ENCODE measurements at places on chromosomes 3 and 15.

DNA sequence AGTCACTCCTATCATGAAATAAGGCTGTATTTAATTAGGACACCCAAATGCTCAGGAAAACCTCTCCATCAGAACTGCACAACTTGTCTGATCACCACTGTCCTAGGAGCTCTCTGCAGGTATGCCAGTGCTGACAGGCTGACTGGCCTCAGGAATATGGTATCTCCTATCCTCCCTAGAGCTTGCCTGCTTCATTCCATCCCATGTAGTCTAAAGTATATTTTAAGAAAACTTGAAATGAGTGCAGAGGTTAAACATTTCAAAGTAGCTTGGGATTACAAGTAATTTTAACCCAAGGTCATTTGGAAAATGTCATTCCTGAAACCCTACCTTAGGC is 23.7 kb downstream of the FILIP1L start:
- DNase-seq: no peak

- no peak for DNase-seq
Measured at GRCh38 chr15:64623347-64623996, 151.9 kb downstream of the RBPMS2 start.

- no peak for DNase-seq
Measured at GRCh38 chr3:57818772-57819171, 62.7 kb downstream of the SLMAP start.

- DNase-seq: no peak
Measured at GRCh38 chr15:60299452-60300047, 98.2 kb downstream of the ANXA2 start.

- DNase-seq: no peak
Measured at GRCh38 chr3:104646196-104646595, 720.5 kb upstream of the ALCAM start.

DNA sequence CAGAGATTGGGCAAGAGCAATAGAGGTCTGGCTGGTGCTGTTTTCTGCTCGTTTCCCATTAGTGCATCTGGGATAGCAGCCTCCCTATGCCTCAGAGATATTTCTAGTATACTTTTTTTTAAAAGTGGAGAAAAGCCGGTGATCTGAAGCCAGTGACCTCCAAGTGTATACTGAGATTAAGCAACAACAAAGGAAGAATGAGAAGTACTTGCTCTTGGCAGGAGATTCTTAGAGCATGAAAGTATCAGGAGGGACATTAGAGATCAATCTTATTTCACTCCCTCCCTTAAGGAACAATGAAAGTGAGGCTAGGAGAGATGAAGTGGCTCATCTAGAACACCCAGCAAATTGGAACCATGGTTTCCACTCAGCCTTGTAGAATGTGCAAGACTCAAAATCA is 423.3 kb downstream of the SOX2 start:
- DNase-seq: no peak

GRCh38 chr3:147424581-147425387 is 15.6 kb downstream of the ZIC1 start:
- DNase-seq: no peak

DNA sequence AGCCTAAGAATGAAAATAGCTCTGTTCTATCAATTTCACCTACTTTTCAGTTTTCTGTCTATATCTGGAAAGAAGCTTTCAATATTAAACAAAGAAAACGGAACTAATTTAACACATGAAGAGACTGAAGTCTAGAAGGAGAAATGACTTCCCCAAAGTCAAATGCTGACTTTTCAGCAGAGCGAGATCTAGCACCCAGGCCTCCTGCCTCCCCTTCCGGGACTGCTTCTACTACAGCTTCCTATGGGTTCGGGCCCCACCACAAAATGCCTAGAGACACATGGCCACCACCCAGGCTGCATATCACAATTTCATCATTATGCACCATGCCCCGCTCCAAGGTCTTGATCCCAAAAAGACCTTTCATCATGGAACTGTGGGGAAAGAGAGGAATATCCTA is 104.5 kb downstream of the SST start:
- DNase-seq: no peak

- no peak for DNase-seq
Measured at GRCh38 chr3:156366559-156366958, 188.4 kb downstream of the SSR3 start.

- no peak for DNase-seq
Measured at GRCh38 chr3:48367201-48367600, 4.8 kb upstream of the FBXW12 start.

GRCh38 chr15:89899295-89899945 is 5.6 kb upstream of the AP3S2 start:
- DNase-seq: no peak

DNA sequence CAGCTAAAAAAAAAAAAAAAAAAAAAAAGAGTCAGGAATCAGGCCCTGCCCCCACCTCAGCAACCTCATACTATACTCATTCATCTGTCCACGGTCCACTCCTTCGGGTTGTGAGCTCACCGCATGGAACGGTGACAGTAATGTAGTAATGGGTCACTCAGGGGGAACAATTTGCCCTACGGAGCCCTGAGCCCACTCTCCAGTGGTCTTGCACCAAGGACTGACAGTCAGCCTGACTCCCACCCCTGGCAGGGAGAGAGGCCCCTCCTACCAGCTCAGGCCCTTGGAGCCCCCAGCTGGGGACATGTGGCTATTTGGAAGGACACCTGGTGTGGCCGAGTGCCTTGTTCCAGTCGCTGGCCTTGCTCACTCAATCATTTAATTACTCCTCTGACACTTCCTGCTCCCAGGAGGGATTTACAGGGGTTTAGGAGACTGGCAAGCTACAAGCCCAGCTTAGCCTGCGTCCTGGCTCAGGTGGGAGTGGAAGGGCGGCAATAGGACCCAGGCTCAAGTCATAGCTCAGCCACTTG is 19.9 kb upstream of the CACNA2D2 start:
- DNase-seq: no peak

DNA sequence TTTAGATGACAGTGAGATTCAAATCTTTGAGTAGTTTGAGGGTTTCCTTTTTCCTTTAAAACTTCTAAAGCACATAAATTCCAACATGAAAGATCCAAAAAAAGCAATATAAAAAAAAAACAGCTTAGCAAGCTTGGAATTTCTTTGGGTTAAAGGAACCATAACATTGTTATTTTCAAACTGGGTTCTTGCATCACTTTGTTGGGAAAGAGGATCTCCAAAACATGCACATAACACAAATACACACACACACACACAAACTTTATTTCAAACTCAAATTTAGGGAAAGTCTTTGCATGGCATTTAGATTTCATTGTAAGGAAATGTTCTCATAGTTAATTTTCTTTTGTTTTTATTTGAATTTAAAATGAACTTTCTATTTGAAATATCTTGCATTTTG is 79.2 kb upstream of the COL8A1 start:
- no peak for DNase-seq

DNA sequence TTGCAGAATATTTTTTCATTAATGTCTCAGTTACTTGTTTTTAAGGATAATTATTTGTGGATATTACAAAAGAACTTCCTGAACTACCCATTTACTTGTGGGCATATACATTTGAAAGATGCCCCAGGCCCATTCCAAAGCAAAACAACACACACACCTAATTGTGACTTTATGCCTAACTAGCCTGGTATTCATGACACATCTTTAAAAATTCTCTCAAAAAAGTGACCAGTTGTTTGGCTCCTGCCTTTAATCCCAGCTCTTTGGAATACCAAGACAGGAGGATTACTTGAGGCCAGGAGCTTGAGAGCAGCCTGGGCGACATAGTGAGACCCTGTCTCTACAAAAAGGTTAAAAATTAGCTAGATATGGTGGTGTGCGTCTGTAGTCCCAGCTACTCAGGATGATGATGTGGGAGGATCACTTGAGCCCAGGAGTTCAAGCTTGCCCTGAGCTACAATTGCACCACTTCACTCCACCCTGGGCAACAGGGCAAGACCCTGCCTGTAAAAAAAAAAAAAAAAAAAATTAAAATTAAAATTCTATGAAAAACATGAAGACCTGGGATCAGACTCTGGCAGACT is 51.7 kb upstream of the SLC4A7 start:
- no peak for DNase-seq

GRCh38 chr15:47514200-47514652 is 203.1 kb upstream of the SEMA6D start:
- no peak for DNase-seq

- DNase-seq: no peak
Measured at GRCh38 chr3:167876620-167877281, 141.2 kb downstream of the SERPINI1 start.

DNA sequence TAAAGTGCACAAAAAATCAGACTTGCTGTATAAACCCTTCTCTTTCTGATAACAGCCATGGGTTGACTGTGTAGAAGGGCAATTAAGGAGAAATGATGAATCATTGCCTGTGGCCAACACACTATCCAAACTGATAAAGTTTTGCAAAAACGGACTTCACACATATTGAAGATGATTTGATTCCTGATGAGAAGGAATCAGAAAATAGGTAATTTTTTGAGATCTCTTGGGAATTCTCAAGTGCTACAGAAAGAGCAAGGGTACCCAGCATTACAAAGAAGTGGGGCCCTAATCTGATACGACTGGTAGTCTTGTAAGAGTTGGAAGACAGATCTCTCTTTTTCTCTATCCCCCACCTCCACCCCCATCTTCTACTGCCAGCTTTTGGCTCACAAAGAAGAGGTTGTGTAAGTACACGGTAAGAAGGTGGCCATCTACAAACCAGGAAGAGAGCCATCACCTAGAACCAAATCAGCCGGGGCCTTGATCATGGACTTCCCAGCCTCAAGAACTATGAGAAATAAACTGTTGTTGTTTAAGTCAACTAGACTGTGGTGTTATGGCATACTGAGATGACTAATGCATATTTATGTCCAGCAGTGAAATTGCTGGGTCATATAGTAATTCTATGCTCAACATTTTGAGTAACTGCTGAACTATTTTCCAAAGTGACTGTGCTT is 254.7 kb downstream of the EDEM1 start:
- no peak for DNase-seq

DNA sequence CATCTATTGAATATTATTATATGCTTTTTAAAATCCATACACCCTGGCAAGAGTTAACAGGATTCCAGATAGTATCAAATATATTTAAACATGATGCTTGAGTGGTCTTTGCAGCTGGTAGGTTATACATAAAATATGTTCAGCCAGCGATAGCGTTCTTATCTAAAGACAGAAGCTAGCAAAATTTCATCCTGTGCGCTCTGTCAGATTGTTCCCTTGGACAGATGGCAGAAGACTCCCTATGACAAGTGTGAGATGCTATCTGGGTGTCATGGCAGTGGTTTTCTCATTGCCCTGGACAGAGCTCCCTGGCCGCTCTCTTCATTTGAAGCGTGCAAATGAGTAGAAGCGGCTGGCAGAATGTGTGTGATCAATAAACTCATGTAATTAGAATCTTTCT is 175.2 kb upstream of the SOX14 start:
- no peak for DNase-seq

DNA sequence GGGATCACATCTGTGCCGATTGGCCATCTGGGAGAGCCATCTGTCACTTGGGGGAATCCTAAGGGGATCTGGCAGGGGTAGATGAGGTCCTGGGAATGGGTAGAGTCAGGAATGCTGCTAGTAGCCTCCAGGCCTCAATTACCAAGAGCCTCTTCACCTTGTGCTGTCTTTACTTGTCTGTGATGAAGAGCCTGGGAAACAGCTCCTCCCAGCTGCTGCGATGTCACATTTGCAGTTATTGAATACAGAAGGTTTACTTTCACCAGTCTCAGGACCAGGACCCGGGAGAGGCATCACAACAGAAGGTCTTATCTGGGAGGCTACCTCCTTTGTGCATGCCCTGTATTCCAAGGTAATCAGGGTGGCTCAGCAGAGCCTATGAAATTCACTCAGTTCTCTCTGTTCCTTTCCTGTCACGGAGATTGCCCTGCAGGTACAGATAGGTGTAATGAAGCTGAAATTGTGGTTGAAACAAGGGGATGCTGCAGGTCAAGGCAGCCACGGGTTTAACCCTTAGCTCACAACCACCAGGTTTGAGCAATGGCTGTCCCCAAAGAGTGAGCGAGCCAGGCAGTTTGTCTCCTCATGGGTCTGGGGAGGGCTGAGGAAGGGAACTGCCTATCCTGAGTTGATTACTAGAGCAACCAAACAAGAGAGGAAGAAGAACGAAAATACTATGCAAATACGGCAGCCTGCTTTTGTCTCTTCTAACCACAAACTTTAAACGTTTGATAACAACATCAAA is 298.9 kb upstream of the RORA start:
- no peak for DNase-seq

DNA sequence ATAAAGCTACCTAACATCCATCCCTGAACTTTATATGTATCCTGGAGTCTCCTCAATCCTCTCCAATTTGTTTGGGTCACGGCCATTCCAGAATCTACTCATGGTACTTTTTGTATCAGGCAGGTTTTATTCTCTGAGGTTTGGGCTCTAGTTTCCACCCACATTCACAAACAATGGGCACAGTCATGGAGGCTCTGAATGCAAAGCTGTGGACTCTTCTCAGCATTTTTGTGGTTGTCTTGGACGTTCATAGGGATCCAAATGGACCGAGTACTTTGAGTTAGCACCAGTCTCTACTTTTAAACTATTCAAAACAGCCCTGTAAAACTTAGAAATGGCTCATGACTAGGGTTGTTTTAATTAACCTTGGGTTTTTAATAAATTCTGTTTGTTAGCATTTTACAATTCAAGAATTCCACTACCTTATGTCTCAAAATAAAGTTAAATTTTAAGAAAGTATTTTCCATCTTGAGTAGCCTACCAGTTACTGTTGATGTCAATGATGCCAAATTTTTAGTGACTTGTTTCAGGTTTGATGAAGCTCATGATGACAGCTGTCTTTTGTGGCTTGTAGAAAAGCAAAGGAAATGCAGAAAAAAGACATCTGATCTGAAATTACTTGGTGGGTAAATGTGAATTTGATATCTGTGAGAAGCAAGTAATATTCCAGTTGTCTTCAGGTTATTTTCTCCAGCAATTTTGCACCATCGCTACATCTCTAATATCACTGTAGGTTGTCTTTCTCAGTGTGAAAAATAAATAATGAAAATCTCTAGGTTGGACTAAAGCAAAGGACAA is 275.7 kb upstream of the THBS1 start:
- DNase-seq: no peak

DNA sequence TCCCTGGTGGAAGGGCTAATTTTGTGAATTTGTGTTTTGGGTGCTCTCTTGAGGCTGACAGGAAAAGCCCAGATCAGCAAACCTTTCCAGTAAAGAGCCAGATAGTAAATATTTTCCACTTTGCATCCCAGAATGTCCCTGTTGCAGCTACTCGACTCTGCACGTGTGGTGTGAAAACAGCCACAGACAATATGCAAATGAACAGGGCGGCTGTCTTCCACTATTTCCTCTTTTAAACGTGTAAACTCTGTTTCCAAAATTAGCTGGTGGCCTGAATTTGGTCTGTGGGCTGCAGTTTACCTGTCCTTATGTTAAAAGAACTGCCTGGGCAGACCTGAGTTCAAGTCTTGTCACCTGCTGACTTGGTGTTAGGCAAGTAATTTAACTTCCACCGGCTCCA is 202.7 kb downstream of the EDEM1 start:
- no peak for DNase-seq

- DNase-seq: no peak
Measured at GRCh38 chr15:62417439-62417838, 252.4 kb upstream of the C2CD4B start.

DNA sequence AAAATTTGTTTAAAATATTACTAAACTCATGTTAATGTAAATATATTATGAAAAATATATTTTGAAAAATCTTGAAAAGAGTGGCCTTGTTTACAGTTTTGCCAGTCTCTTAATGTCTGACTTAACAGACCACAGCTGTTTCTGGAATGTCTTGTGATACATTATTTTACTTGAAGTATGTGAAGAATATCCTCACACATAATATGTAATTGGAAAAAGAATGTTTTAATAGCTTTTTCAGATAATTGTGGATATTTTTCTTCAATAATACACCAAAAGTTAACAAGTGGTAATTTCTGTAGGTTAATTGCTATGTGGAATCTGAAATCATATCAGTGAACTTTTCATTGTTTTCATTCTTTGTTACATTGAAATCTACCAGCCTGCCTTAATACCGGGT is 101.3 kb downstream of the UBE2E2 start:
- DNase-seq: no peak
